ENCODE measurements at places on chromosomes 12 and 14.

- DNase-seq = no peak
Observed at GRCh38 chr14:103123634-103124500, 606 bp downstream of the TNFAIP2 start.

- no peak for DNase-seq
Observed at GRCh38 chr12:21675641-21676040, 18.0 kb upstream of the LDHB start.

GRCh38 chr14:68233101-68233784 lies 413.7 kb downstream of the RAD51B start:
- no peak for DNase-seq

DNA sequence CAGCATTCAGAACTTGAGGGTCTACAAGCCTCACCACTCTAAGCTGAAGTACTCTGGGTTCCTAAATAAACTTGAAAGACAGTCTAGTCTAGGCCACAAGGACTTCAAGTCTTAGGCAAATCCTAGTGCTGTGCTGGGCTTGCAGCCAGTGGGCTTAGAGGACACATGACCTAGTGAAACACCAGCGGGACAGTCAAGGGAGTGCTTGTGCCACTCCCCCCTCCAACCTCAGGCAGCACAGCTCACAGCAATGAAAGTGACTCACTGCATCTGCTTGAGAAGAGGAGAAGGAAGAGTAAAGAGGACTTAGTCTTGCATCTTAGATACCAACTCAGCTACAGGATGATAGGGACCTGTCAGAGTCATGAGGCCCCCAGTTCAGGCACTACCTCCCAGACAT lies 438.1 kb downstream of the IPO8 start:
- no peak for DNase-seq

DNA sequence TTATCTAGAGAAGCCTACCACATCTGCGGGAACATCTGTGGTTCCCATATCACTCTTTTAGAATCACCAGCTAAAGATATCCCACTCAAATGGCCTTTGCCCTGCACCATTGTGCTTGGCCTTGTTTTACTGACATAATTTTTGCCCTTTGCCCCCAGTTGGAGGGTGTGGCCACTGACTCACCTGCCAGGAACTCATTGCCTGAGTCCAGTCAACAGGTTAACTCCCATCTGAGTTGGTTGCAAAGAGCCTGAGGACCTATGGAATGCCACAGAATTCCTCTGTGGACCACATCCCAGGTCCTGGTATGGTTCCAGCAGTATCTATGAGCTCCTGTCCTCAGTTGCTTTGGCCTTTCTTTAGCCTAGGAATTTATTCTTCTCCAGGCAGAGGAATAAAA lies 55.7 kb upstream of the PTGR2 start:
- DNase-seq = no peak

DNA sequence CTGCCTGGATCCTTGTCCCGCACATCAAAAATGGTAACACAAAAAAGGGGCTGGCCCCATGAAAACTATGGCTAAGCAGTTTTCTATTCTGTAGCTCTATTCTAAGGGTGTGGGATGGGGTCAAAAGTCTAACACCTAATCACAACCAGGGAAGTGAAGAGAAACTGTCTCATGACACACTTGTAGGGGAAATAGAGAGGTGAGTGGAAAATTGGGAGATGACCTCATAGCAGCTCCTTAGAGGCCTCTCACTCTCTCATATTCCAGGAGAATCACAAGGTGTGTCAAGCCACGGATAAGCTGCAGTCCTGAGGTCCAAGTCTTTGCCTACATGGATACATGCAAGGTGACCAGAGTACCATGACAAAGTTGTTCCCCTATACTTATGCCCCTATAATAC lies 10.7 kb downstream of the KLHL28 start:
- no peak for DNase-seq

DNA sequence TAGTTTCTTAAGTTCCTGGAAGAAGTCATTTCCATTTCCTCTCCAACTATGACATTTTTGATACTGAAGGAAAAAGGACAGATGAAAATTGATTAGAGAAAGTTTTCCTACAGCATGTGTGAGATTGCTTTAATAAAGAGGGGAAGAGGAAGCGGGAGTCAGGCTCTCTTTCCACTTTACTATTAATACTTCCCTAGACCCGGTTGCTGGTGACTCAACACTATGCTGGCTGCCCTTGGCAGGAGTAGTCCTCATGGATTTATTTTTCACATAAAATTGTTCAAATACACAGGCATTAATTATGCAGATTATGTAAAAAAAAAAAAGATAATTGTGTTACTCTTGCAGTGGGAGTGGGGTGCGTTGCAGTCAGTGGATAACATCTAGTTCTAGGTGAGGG lies 293.4 kb downstream of the EGLN3 start:
- DNase-seq = no peak

DNA sequence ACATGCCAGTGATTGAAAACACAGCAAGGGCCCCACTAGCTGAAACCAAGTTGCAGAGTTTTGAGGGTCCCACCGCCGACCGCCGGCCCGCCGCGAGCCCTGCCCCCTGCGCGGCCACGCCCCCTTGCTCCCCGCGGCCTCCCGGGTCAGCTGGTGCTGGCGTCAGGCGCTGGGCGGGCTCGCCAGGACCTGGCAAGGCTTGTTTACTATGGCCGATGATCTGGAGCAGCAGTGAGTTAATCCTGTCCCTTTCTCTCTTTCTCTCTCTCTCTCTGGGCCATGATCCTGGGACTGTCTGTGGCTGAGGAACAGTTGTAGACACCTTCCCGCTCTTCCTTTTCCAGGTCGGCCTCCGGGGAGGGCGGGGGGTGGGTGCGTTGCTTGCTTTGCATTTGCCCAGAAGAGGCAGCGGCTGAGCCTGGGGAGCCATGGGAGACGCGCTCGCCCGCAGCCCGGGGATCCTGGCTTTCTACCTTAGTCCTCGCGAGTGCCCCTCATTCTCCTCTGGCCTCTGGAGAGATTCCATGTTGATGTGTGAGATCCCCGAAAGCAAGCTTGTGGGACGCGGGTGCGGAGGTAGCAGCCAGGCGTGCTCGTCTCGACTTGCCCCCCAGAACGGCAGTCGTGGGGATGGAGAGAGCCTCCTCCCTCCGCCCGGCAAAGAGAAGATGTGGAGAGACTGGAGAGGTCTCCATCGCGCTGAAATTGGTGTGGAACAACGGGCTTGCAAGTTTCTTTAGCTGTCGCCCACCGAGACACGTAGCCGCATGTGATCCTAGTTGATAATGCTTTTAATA lies at the start of gene ABHD4:
Gene ABHD4 (plus strand): TSS at position 202 of the 797 bp plus-strand sequence. CDS start 7 bp downstream, at position 209.
- peak; percentile 58 for DNase-seq

DNA sequence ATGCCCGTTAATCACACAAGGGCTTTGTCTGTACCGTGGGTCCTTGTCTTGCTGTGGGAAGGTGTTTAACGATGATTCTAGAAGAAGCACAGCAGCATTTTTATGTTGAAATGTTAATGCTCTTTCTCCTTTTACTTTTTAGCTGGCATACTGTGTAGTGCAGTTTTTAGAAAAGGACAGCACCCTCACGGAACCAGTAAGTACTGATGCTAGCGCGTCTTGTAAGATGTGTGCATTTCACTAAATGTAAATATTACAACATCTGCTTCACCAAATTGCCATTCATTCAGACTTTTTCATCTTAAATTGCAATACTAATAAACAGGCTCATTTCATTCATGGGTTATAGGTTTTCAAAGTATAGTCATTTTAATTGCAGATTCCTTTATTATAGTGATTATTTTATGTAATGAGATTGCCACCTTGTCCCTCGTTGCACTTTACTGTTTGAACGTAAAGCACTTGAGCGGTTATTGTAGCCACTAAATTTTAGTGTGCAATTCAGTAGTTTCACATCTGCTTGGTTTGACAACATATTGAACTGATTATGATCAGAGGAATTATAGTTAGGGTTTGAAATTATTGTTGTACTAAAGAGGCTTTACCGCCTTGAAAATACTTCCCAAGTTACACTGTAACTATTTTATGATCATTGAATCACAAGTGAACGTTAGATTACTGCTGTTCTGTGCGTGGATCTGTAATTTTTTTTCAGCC lies 69.8 kb upstream of the DYNC1H1 start:
- no peak for DNase-seq

DNA sequence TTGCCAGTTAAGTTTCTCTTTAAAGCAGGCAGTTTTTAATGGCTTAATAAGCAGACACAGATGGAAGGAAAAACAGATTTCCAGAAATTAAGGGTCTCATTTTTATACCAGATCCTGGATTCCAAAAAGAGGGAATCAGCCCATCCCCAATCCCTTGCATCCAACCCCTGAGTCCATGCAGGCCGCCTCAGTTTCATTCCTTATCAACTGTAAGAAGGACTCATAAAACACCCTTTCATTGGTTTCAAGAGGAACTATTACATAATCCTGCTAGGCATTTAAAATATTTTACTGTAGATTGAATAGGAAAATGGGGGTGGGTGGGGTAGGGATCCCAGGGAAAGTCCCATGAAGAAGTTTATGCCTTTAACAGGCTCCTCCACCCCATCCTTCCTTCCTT lies 9.4 kb downstream of the CCDC184 start:
- DNase-seq = no peak

DNA sequence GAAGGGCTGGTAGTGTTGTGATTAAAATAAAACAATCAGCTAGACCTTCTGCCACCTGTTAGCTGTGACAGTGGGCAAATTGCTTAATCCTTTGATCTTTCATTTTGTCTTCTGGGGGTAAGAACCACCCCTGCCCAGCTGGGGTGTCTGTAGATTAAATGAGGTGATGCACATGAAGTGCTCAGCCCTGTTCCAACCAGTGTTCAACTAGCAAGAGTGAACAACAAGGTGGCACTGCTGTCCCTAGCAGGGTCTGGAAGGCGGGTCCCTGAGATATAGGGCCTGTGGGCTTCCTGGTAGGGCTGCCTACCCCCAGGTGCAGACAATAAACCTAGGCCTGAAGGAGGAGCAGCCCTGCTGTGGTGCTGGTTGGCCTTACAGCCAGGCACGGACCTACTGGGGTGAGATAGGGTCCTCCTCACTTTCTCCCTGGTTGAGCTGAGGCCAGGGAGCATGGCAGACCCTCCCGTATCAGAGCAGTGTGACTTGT lies 60.6 kb downstream of the ARL6IP4 start:
- no peak for DNase-seq

DNA sequence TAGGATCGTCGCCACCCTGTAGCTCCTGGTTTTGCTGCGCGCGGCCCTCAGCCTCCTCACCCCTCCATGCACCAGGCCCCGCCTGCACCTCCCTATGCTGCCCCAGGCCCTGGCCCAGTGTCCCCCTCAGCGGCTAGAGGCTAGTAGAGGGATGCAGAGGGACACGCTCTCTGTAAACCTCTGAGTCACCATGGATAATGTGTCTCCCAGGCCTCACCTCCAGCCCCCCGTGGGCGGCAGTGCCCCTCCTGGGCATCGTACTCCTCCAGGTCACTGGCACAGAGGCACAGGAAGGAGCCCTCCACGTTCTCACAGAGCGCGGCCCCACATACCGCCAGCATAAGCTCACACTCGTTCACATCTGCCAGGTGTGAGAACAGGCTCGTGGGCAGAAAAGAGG lies 12.3 kb downstream of the ISCA2 start:
- DNase-seq = no peak

DNA sequence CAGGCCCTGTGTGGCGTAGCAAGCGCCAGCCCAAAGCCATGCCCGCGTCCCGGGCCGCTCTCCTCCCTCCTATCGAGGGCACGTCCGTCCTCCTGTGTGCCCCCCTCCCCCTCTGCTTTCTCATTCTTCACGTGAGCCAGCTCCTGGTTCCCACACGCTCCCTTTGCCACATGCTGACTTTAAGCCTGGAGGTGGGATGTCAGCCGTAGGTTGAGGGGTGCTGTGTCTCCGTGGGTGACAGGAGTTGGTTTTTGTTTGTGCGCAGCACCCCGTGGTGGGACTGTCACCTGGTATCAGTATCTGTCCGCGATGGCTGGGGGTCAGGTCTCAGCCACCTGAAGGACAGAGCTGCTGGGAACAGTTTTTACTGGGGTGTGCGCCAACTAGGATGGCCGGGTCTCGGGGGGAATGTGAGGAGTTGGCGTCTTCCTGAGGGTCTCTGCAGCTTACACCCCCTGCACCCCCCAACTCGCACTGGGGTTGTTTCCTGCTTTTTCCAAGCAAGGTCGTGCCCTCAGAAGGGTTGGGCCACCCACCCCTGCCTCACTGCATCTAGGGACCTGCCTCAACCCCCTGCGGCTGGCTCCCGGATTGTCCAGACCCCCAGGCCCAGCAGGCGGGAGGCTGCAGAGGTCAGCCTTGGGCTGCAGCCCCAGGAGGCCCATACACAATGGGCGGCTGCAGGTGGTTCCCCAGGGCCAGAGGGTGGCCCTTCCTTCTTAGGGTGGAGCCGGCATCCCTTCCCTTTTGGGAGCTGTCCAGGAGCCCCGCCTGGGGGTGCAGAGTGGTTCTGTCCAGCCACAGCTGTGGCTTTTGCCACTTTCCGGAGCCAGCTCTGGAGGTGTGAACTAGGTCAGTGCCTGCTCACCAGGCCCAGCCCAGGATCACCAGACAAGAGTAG lies 7.3 kb downstream of the ULK1 start:
- DNase-seq = no peak

- DNase-seq = no peak
Observed at GRCh38 chr14:76277586-76278130, 98.3 kb upstream of the ESRRB start.

DNA sequence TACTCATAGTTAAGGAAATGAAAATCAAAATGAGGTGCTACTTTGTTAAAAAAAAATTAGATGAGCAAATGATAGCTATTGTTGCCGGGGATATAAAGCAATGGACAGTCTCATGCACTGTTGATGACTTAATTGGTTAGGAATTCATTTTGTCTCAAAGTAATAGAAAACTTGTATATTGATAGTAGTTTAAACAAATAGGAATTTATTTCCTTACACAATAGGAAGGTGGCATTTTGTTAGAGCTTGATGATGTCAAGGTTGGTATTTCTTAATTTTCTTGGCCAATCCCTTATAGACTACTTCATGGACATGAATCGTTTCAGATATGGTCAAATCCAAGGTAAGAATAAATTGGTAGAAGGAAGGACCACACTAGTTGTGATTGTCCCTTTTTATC lies 7.8 kb downstream of the PRPF39 start:
- no peak for DNase-seq

GRCh38 chr14:28652782-28653181 lies 113.8 kb upstream of the FOXG1 start:
- DNase-seq = no peak

- DNase-seq = no peak
Observed at GRCh38 chr12:2548081-2548480, 246.7 kb upstream of the FKBP4 start.

DNA sequence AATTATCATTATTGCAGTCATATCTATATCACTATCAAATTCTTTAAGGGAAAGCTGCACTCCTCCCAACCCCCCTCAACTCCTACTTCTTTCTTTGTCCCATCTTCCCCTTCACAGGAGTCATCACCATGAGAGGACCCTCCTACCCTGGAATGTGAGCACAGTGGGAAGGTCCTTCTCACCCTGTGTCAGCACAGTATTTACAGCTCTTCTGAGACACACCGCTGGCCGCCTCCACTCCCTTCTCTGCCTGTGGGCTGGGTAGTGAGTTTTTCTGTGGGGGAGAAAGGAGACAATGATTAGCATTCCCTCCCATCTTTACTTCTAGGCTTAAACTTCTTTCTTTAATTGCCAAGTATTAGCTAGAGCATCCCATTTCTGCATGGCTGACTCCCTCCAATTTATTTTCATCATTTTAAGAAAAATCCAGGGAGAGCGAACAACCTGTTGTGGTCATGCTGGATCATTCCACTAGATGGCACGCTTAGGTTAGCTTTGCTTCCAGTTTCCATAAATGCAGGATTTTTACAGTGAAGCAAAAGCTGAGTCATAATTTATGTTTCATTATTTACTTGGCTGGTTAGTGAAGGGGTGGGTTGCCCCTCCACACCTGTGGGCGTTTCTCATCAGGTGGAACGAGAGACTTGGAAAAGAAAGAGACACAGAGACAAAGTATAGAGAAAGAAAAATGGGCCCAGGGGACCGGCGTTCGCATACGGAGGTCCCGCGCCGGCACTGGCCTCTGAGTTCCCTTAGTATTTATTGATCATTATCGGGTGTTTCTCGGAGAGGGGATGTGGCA lies 188.5 kb downstream of the ALX1 start:
- peak; percentile 53 for DNase-seq
